ENCODE measurements at places on chromosomes 12 and 14.
A peak's percentile ranks its signal among the peaks of the same experiment; 100 is the strongest.

- H3K36me3 ChIP-seq, result no peaks in the 10 kb centered on the region
- no peak overlapping the region for H3K27ac ChIP-seq
- no peak for DNase-seq
- no peak overlapping the region for H3K4me3 ChIP-seq
These were observed 79.9 kb upstream of the CCDC91 start for GRCh38 chr12:28110329-28110728.

- no peaks in the 10 kb centered on the region for H3K27me3 ChIP-seq
- peaks cover 9% of the 10 kb centered on the region for H3K4me1 ChIP-seq
- H3K36me3 ChIP-seq, result peaks cover 5% of the 10 kb centered on the region
- H3K27ac ChIP-seq, result no peak overlapping the region
These were observed 177.4 kb downstream of the PRKCH start for GRCh38 chr14:61498811-61499210.

GRCh38 chr12:119301379-119301778, 33.1 kb upstream of the CCDC60 start:
- H3K27ac ChIP-seq, result no peak overlapping the region
- DNase-seq, result peak; percentile 41

- peak; percentile 51 for DNase-seq
- no peaks in the 10 kb centered on the region for H3K27me3 ChIP-seq
- no peaks in the 10 kb centered on the region for H3K4me1 ChIP-seq
- H3K36me3 ChIP-seq, result no peaks in the 10 kb centered on the region
- no peak overlapping the region for H3K27ac ChIP-seq
These were observed 144.5 kb downstream of the PHETA1 start for GRCh38 chr12:111224186-111225066.

GRCh38 chr14:22011253-22011642, 337.6 kb upstream of the OR4E1 start:
- H3K36me3 ChIP-seq, result no peaks in the 10 kb centered on the region
- H3K4me3 ChIP-seq, result no peak overlapping the region
- H3K27me3 ChIP-seq, result no peaks in the 10 kb centered on the region
- no peak overlapping the region for H3K27ac ChIP-seq

- no peak overlapping the region for H3K4me3 ChIP-seq
- H3K27ac ChIP-seq, result no peak overlapping the region
- H3K4me1 ChIP-seq, result peaks cover 4% of the 10 kb centered on the region
- H3K36me3 ChIP-seq, result no peaks in the 10 kb centered on the region
- peaks cover 26% of the 10 kb centered on the region for H3K27me3 ChIP-seq
- no peak for DNase-seq
These were observed 136.8 kb downstream of the TBX5 start for GRCh38 chr12:114269153-114269552.

DNA sequence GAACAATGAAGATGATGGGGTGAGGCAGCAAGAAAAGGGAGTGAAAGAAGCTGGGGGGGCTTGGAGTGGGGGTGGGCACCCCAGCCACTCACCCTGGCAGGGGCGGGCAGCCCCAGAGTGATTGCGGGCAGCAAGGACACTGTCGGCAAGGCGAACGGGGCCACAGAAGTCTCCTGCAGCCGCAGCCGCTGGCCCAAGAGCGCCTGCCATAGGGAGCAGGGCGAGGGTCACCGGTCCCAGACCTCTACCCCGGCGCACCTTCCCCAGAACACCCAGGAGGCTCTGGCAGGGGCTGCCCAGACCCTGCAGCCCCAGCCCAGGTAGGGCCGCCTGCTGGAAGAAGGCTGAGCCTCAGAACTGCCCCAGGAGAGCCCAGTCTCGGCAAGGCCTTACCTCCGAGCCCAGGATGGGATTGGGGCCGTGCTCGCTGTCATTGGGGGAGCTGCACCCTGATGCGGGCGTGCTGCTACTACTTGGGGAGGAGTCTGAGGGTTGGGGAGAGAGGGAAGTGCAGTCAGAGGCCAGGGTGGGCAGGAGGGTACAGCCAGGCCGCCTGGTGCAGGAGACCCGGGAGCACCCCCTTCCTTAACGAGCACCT, 22.9 kb downstream of the SLC48A1 start:
- H3K27me3 ChIP-seq, result no peaks in the 10 kb centered on the region
- DNase-seq, result no peak
- H3K36me3 ChIP-seq, result peaks cover 71% of the 10 kb centered on the region
- H3K27ac ChIP-seq, result no peak overlapping the region
- no peaks in the 10 kb centered on the region for H3K4me1 ChIP-seq

DNA sequence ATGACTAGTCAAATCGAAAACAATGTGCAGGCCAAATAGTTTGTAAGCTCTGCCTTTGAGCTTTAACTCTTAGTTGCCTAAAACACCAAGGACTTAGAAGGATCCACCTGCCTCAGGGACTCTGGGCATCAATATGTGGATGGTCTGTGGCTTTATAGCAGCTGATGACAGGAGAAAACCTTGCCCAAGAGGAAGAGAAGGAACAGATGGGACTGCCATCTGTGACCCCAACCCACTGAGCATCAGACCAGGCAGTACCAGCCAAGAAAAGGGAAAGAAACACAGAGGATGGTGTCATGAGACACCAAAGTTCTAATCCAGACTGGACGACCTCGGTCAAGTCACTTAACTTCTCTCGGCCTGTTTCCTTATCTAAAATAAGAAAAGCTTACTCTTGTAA, 12.7 kb downstream of the TGFB3 start:
- no peak overlapping the region for H3K27ac ChIP-seq
- no peak for DNase-seq
- H3K4me1 ChIP-seq, result peaks cover 1% of the 10 kb centered on the region
- no peaks in the 10 kb centered on the region for H3K27me3 ChIP-seq
- peaks cover 54% of the 10 kb centered on the region for H3K36me3 ChIP-seq

DNA sequence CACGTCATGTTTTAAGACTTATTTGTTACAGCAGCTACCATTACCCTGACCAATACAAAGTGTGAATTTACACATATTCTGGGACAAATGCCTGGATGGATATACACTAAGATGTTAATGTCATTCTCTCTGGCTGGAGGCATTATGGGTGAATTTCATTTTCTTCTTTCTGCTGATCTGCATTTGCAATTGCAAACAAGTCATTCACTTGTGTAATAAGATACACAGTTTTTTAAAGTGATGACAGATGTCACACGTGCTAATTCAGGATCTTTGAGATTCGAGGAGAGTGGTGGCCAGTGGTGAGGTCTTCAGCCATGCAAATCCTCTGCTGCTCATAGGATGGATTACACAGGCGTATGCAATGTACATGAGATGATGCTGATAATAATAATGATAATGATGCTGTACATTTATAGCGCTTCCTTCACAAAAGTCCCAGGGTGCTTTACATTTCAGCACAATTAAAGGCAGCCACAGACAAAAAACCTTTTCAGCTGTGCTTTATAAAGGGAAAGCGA, 155.9 kb upstream of the NOS1 start:
- H3K4me3 ChIP-seq, result no peak overlapping the region
- H3K36me3 ChIP-seq, result no peaks in the 10 kb centered on the region
- H3K27ac ChIP-seq, result no peak overlapping the region
- no peak for DNase-seq
- peaks cover 3% of the 10 kb centered on the region for H3K27me3 ChIP-seq

GRCh38 chr12:115871714-115872113, 405.8 kb downstream of the MED13L start:
- H3K27ac ChIP-seq, result no peak overlapping the region
- no peak overlapping the region for H3K4me3 ChIP-seq
- H3K27me3 ChIP-seq, result no peaks in the 10 kb centered on the region
- no peak for DNase-seq
- no peaks in the 10 kb centered on the region for H3K4me1 ChIP-seq

Measured in lung (tissue), 17 donors.